Mammary epithelial cell (primary cell): ENCODE measurements at places on chromosomes 2 and 18.
A peak's percentile ranks its signal among the peaks of the same experiment; 100 is the strongest.

DNA sequence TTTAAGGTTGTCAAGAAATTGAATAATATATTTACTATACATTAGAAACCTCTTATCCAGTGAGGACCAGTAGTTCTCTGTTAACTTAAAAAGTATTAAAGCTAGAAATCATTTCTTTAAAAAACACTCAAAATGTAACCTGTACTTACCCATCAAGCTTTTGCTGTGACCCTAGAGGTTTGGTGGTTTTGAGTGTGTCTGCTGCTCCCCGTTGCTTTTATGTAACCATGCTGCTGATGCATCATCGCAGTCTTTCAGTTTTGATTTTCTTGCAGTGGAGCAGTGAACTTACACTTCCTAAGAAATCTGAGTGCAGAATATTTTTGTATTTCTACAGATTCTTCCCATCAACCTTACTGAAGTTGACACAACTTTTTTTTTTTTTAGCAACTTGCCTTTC is 34.2 kb downstream of the MRPS9 start:
- DNase-seq: no peak

DNA sequence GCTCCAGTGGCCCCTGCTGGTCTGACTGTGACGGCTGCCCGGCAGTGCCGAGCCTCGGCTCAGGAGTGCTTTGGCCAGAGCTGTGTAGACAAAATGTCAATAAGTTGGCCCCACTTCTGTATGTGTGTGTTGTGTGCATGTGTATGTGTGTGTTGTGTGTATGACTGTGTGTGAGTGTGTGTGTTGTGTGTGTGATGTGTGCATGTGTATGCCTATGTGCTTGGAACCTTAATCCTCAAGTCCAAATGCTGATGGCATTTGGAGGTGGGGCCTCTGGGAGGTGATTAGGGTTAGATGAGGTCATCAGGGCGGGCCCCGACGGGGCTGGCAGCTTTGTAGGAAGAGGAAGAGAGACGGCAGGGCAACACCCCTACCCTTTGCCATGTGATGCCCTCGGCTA is 269.0 kb downstream of the DCDC2C start:
- no peak for DNase-seq

DNA sequence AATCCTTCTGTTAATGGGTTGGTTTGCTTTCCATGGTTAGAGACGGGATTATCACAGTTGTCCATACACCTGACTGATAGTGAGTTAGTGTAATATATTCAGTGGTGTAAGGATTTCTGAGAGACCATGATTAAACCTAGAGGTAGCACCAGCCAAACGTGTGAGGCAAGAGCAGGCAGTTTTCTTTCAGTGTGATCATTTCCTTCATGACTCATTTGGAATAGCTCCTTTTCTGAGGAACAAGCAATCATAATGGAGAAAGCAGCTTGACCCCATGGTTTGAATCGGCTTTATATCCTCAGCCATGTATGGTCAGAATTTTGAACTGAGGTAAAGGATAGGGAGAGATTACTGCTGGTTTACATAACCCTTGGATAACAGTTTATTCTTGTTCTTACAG is 2.9 kb downstream of the MXD1 start:
- peak; percentile 82 for DNase-seq

DNA sequence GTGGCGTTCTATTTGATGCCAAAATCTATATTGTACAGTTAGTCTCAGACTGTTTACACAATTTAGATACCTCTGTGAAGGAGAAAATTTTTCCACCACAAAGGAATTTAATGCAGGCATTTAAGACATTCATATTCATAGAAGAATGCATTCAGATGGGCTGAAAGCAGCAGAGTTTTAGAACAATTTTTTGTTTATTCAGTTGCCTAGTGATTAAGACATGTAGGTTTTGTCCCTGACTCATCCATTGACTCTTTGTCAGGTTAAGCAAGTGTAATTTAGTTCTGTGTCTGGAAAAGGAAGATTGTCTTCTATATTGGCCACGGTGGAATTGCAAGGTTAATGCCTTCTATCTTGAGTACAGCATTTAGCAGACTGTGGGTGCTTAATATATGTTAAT is 515.0 kb downstream of the PARD3B start:
- peak; percentile 55 for DNase-seq

DNA sequence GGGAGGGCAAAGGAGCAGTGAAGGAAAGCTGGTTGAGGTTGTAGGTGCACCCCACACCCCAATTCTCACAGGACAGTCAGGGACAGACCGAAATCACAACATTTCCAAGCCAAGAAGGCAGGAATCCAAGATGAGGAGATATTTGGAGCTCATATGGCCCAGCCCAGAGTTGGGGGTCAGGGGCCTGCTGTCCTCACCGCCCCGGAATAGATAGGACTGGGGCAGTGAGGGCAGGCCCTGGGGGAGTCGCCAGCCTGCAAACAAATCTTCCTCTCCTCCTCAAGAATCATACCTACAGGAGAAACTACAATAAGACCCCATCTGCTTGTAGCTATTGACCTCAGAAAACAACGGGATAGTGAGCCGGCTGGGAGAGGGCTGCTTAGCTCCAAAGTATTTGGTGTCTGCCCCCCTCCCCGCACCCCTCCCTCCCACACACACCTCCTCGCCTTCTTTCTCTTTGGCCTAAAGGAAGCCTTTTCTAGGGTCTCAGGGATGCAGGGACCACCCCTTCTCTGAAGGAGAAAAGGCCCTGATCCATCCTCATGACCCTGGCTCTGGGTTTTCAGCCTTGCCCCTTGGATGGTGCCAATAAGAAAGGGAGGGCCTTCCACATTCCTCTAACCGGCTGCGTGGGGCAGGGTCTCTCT is 3.8 kb downstream of the EN1 start:
- DNase-seq: no peak

GRCh38 chr2:201734111-201734510 is 35.7 kb upstream of the MPP4 start:
- no peak for DNase-seq

- DNase-seq: peak; percentile 40
These were observed 28.5 kb upstream of the NOSTRIN start for GRCh38 chr2:168773719-168774521.

GRCh38 chr2:199230091-199230490 is 227.6 kb downstream of the SATB2 start:
- DNase-seq: peak; percentile 81

- no peak for DNase-seq
These were observed 45.3 kb downstream of the IMPA2 start for GRCh38 chr18:12026562-12026961.

- DNase-seq: no peak
These were observed 114.7 kb downstream of the MAP4K4 start for GRCh38 chr2:101812226-101812625.

- DNase-seq: no peak
These were observed 271.8 kb upstream of the HS6ST1 start for GRCh38 chr2:128590309-128591021.
